ENCODE measurements at places on chromosomes 2 and 18.

DNA sequence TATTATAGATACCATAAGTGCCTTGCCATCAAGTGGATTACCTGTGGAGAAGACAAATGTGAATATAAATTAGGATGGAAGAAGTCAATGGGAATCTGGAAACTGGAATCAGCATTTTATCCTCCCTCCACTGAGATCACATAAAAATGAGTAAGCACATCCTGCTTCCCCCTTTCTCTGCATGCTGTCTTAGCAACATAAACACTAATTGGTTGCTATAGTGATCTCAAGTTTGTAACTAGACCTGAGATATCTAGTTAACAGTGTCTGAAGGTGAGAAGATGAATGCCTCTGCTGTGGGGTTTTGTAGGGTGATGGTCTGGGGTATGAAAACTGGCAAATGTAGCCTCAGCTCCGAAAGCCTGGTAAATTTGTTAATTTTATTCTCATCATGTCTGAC lies 1357.5 kb upstream of the CELF4 start:
- DNase-seq, result no peak

GRCh38 chr2:12809526-12809925 lies 92.8 kb downstream of the TRIB2 start:
- DNase-seq, result no peak

DNA sequence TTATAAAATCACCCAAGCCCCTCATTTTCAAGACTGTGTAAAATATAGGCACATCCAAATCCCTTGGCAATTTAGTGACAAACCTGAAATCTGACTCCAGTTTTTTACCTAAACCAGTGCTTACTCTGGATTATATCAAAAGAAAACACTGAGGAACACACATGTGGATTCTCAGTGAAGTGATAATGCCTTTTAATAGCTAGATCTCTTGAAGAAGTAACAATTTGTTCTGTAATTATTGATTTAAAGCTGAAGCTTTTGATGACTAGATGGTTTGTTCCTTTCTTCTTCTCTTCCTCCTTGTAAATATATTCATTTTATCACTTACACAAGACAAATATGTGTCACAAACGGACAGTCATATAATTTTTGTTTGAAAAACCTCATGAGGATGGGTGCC lies 894.6 kb downstream of the DCC start:
- DNase-seq, result no peak

GRCh38 chr2:241935314-241935713 lies 65.8 kb downstream of the RTP5 start:
- peak; percentile 73 for DNase-seq

GRCh38 chr2:197256021-197256420 lies 54.6 kb downstream of the ANKRD44 start:
- no peak for DNase-seq

- DNase-seq, result no peak
Measured at GRCh38 chr2:8993902-8994278, 9.6 kb downstream of the MBOAT2 start.

- no peak for DNase-seq
Measured at GRCh38 chr2:144835634-144836350, 315.9 kb upstream of the ZEB2 start.

DNA sequence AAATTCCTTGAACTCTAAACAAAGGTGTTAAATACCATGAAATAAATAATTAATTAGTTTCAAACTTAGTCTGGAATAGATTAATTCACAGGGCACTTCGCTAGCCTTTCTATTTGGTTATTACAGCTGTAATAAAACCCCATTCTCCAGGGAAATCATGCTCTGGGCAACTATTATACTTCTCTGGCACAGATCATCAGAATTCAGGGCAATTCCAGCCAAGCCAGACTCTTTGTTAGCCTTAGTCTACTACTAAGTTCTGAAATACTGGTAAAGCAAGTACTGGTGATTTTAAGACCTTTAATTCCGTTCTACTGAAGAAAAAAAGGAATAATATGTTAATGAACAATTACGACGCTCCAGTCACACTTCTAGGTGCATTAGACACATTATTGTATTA lies 123.4 kb upstream of the PDE1A start:
- no peak for DNase-seq

DNA sequence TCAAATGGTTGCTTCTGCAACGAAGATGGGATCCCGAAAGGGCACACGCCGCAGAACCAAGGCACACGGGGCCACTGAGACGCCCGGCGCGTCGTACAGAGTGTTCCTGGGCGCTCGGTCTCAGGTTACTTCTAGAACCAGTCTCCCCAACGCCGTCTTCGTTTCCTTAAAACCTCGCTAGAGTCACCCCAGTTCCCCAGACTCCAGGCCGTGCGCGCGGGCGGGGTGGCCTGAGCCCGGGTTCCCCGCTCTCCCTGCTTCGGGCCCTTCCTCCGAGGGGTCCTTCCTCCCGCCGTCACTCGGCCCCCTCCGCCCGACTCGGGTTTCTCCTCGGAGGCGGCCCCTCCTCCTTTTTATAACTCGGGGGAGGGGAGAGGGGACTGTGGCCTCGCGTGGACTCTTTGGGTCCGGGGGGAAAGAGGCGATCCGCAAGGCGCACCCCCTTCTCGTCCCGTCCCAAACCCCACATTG lies 774 bp upstream of the FZD7 start:
- DNase-seq, result peak; percentile 75

- no peak for DNase-seq
Measured at GRCh38 chr2:177359836-177360595, 32.6 kb upstream of the AGPS start.

- no peak for DNase-seq
Measured at GRCh38 chr2:61396005-61396404, 74.9 kb downstream of the USP34 start.

- DNase-seq, result no peak
Measured at GRCh38 chr18:75215663-75216062, 5.1 kb downstream of the TSHZ1 start.

GRCh38 chr2:219664944-219665343 lies 37.5 kb downstream of the SLC4A3 start:
- no peak for DNase-seq

DNA sequence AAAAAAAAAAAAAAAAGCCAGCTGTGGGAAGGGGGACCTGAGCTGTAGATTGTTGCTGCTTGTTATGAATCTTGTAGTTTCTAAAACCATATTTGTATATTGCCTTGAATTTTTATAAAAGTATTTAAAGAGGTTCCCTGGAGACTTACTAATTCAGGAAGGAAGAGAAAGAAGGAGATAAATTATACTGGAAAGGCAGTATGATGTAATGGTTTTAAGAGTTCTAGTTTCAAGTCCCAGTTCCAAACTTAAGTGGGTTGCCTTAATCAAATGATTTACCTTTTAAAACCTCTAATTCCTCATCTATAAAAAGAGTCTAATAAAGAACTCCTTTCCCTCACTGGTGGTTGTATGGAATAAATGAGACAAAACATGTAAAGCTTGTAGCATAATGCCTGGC lies 62.2 kb downstream of the PTRHD1 start:
- DNase-seq, result peak; percentile 18

DNA sequence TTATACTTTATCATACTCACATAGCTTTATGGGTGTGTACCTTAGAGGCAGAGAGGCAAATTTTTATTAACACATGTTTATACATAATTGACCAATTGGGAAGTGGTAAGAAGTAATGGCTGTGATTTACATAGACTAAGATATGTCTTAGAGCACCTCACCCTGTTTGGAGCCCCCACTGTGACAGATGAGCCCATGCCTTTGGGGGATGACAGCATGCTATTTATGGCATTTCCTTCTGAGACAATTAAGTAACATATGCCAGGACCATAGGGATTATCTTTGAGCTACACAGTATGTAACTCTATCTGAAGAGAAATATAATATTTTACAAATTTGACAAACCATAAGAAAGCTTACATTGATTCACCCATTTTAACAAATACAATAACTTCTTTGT lies 1655.3 kb upstream of the ACVR2A start:
- DNase-seq, result no peak

GRCh38 chr18:76405280-76405679 lies 89.8 kb downstream of the ZNF516 start:
- DNase-seq, result no peak

GRCh38 chr2:127125821-127126220 lies 18.9 kb upstream of the BIN1 start:
- DNase-seq, result no peak

GRCh38 chr2:217108575-217109027 lies 248.7 kb upstream of the TNP1 start:
- no peak for DNase-seq

- DNase-seq, result no peak
Measured at GRCh38 chr2:50650403-50650810, 381.5 kb downstream of the NRXN1 start.

- no peak for DNase-seq
Measured at GRCh38 chr2:146025519-146025918, 1505.6 kb upstream of the ZEB2 start.

- no peak for DNase-seq
Measured at GRCh38 chr2:111128096-111128495, 7.4 kb downstream of the BCL2L11 start.

DNA sequence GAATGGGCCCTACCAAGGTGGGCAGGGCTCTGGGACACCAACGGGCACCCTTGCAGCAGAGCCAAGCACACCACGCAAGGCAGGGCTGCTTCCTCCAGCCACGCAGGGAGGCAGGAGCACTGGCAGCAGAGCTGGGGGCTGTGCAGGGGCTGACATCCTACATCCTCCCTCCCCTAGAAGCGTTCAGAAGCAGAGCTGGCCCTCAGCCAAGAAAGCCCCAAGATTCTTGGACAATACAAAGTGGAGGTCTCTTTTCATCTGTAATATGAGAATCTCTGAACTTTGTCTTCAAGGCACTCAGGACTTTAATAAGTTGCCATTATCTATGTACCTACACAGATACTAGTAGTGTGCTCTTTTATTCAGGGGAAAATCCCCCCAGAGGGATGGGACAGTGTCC lies 128.1 kb upstream of the AGAP1 start:
- no peak for DNase-seq

- no peak for DNase-seq
Measured at GRCh38 chr2:239586651-239587310, 186.0 kb upstream of the HDAC4 start.

DNA sequence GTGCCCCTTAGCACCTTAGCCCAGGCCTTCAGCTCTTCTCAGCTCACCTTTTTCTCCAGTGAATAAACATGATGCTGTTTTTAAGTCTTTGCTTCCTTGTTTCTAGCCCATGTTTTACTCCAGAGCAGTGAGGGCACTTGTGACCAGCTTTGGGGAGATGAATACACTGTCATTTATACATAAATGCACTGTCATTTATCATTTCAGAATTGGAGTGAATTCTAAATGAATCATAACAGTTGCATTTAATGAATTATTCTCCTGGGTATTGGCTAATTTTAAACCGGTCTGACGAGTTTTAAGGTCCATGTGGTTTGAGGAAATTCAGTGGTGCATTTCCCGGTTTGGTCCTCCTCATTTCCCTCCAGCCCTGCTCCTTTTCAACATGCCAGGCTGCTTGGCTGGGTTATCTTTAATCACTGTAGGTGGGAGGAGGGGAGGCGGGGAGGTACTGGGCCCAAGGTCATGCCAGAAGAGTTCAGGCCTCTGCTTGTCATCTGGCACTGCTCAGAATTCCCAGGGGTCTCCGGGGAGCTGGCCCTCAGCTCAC lies 23.9 kb downstream of the PRKCE start:
- no peak for DNase-seq

- DNase-seq, result no peak
Measured at GRCh38 chr2:88563129-88563528, 64.1 kb downstream of the EIF2AK3 start.

GRCh38 chr18:36756242-36756641 lies 72.6 kb downstream of the TPGS2 start:
- DNase-seq, result peak; percentile 32

GRCh38 chr2:149466635-149467034 lies 120.9 kb downstream of the MMADHC start:
- no peak for DNase-seq

GRCh38 chr2:232075080-232075479 lies 113.6 kb downstream of the DIS3L2 start:
- peak; percentile 68 for DNase-seq

DNA sequence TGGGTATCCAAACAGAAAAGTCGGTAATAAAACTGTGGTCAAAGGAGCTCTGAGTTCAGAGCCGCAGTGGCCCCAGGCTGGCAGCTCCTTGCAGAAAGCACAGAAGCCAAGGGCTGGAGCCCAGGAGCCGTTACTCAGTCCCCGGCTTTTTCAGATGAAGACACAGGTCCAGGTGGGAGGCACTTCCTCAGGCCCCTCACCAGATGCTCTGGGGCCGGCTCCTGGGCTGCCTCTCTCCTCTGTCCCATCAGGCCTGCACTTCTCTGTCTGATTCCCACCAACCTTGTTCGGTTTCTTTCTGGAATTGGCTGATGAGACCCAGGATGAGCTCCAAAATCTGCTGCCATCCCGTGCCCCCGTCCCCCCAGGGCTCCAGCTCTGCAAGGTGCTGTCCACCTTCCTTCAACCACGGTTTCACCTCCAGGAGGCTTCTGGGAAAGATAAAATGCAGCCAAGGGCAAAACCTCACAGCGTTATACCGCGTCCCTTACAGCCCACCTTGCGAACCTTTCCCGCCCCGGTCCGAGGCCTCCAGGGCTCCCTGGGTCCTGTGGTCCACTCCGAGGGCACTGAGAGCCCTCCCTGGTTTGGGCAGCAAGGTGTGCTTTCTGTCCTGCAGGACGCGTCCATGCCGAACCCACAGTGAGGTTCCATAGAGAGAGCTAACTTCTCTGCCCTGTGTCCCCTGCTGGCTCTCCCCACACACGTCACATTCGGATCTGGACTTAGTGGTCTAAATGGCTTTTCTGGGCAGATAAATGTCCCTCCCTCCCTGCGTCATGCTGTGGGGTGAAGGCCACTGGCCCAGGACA lies 102.9 kb downstream of the TPO start:
- no peak for DNase-seq

GRCh38 chr2:78486565-78486964 lies 538.9 kb upstream of the REG3G start:
- no peak for DNase-seq

- no peak for DNase-seq
Measured at GRCh38 chr2:98816281-98816680, 85.3 kb upstream of the MGAT4A start.

DNA sequence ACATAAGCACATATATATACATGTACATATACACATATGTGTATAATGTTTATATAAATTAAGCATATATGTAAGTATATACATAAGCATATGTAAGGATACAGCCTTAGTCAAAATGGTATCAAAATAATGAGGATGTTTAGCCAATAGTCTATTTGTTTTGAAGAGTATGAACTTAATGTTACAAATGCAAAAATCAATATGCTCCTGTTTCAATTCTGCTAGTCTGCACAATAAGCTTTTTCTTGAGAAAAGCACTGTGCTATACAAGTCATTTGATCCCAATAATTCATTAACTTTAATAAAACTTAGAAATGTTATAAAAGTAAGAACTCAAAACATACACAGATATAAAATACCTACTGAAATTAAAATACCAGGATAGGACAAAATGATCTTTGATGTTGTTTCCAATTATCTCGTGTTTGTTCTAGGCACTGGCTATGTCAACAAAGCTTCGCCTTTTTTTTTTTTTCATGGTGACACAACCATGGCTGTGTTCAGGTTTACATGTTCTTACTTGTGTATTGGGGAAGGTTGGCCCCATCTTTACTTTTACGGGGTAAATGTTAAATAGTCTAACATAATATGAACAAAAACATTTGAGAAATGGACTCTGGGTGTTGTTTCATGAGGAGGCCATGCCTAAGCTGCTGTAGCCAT lies 271.1 kb upstream of the CDH19 start:
- DNase-seq, result no peak

GRCh38 chr2:42754776-42755140 lies 9.2 kb downstream of the OXER1 start:
- DNase-seq, result no peak

Data from HCEC 1CT (cell line).